Parietal lobe (tissue), 2 donors: ENCODE measurements at places on chromosomes 13 and 19. TPM values are rescaled to one million over a fixed set of nuclear protein-coding genes. Genes with fewer than 3 reads are reported as not detected.

NLRP9 gene
- not detected for total RNA-seq

APBA3 gene
- 25.4 TPM for total RNA-seq

DHX34 gene
- 23.2 TPM for total RNA-seq

PIN1 gene
- 67.0 TPM for total RNA-seq

CABP5 gene
- not detected for total RNA-seq

PSG6 gene
- not detected for total RNA-seq

FUT2 gene
- not detected for total RNA-seq

IRS2 gene
- total RNA-seq, result 14.4 TPM

ARHGAP33 gene
- 123 TPM for total RNA-seq

SLC25A41 gene
- total RNA-seq, result 0.63 TPM

CASP14 gene
- total RNA-seq, result not detected

ADAMTSL5 gene
- not detected for total RNA-seq

ZNF888 gene
- 5.0 TPM for total RNA-seq
